CD4-positive, alpha-beta T cell treated with Interleukin-15 for 4 hours (primary cell): ENCODE measurements at places on chromosomes 16 and 17.

DNA sequence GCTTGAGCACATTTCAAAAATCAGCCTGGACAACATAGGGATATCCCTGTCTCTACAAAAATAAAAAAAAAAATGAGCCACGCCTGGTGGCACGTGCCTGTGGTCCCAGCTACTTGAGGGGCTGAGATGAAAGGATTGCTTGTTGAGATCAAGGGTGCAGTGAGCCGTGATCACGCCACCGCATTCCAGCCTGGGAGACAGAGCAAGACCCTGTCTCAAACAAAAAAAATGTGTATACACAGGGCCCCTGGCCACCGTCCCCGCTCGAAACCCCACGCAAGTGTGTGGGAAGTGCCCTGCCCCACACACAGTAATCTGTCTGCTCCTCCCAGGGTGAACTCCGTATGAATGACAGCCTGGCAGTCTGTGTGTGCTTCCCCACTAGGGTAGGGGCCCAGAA lies 93.0 kb upstream of the RPL38 start:
- no peak for DNase-seq

DNA sequence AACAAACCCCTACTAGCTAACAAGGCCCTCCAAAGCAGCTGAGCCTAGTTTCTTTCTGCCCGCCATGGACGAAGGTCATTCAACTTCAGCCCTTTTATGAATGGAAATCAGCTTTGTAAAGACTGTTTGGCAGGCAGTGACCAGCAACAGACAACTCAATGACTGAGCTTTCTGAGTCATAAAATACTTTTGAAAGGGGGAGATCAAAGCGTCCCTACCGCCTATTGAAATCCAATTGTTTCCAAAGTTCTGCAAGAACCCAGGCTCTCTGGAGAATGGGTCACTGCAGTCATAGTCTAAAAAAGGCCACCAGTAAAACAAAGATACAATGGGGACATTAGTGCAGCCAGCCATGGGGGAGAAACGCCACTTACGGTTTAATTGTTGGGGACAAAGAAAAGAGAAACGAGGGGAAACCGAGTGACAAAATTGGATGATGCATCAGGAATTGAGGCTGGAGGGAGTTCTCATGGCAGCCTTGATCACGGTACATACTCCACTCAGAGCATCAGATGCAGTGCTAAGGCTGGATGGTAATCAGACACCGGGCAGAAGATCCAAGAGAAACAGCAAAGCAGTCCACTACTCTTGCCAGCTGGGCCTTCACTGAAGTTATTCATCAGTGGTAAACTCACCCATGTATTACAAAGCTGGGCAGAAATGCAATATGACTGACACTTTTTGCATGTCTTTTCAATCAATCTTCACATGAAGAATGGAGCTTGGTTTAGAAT lies 9.8 kb downstream of the ADAMTS18 start:
- no peak for DNase-seq

- no peak for DNase-seq
Observed at GRCh38 chr16:25868706-25869370, 177.1 kb downstream of the HS3ST4 start.

- DNase-seq, result no peak
Observed at GRCh38 chr16:70416748-70417616, 21.9 kb downstream of the ST3GAL2 start.

DNA sequence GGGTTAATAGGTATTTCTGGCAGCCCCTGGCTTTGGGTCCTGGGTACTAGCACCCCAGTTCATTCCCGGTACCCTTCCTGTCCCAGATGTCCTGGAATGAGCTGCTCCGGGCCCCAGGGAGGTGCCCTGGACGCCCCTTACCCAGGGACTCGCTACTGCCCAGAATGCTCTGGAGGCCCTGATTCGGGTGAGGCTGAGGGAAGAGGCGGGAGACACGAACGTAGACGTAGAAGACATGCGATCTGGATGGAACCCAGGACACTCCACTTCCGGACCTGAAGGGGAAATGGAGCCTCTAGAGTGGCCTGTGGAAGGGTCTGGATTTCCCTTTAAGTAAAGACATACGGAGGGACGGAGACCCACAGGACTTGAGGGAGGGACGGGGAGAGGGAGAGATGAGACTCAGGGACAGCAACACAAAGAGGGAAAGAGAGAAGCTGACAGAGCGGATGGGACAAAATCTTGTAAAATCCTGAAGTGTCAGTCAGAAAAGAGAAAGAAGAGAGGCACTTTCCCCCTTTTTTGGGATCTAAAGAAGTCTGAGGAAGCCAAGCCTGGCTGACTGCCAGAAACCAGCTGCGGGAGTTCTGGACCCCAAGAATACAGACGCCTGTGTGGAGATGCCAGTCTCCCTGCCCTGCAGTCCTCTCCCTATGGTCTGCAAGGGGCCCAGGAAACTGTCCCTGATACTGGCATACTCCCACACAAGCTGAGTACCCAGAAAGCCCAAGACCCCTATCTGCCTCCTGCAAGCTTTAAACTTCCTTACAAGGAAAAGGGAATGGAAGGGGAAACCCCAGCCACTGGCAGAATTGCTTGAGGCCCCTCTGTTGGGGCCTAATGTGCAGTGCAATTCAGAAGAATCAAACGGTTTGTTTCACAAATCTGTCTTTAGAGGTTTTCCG lies 1.0 kb upstream of the HOXB13 start:
- no peak for DNase-seq

DNA sequence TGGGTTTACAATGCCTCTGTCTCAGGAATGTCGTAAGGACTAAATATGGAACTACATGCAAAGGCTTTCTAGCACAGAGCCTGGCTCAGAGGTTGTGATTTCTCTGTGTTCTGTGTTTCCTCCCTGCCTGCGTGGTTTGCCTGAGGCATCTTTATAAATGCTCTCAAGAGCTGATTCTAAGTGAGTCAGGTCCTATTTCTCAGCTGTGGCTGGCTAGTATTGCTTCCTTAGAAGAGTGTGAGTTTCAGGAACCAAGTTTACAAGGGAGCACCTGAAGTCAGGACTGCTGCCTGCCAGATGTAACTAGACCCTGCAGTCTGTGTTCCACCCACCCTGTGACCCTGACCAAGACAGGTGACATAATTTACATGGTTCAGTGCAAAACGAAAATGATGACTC lies 8.0 kb upstream of the CCL1 start:
- DNase-seq, result no peak

- DNase-seq, result no peak
Observed at GRCh38 chr17:50517011-50517410, 8.8 kb downstream of the MYCBPAP start.

DNA sequence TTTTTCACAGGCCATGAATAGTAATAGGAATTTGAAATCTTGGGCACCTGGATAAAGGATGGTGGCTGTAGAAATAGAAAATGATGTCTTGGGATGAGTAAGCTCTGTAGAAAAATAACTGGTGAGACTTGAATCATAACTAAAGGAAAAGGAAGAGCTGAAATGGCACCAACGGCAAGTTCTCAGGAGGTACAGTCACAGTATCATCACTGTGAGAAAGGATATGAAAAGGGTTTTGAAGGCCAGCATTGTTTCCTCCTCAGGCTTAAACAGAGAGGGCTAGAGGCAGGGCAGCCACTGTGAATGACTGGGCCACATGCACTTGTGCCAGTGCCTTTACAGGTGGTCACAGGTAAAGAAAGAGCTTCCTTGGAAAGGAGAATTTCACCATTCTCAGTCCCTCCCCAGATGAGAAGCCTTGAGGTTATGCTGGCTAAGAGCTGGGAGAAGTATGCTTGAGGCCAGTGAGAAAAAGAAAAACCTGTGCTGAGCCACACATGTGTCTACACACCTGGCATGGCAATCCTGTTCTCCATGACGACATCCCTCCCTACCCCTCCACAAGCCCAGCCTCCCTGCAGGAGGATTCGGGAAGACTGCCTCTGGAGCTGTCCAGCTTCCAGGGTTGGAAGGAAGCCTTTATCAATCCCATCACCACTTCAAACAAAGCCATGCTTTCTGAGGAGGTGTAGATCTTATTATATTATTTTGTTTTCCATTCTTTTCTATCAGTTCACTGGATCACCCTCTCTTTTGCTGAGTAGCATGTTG lies 3.8 kb upstream of the ANKFN1 start:
- DNase-seq, result no peak

DNA sequence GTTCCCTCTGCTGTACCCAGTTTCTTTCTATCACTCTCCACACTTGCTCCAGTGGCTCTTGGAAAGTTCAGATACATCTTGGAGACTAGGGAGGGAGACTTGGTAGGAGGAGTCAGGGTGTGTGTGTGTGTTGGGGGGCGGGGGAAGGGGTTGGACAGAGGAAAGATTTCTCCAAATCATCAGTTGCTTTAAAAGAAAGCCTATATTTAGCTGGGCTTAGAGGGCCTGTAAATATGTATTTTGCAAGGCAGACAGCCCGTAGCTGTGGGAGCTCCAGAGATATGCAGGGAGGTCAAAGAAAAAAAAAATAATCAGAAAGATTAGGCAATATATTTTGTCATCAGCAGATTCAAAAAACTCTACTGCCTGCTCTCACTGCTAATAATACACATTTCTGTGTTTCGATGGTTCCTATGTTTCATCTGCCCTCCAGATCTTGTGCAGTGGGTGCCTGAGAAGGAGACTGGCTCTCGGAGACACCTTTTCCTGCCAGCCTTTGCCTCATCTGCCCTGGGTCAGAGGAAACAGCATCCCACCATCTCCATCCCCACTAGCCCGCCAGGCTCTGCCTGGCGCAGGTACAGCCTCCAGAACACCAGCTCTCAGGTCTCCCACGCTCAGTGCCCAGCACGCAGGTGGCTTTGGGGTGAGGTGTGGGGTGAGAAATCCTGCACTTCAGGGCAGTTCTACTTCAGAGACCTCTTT lies 4.8 kb upstream of the PPP1R9B start:
- no peak for DNase-seq

- no peak for DNase-seq
Observed at GRCh38 chr17:82215095-82215971, 2.7 kb upstream of the CCDC57 start.

- no peak for DNase-seq
Observed at GRCh38 chr17:13750816-13751793, 149.4 kb upstream of the HS3ST3A1 start.

GRCh38 chr16:31200821-31201568 lies 1.6 kb downstream of the PYCARD start:
- peak; percentile 55 for DNase-seq

- no peak for DNase-seq
Observed at GRCh38 chr16:55475919-55476318, 3.1 kb upstream of the MMP2 start.

DNA sequence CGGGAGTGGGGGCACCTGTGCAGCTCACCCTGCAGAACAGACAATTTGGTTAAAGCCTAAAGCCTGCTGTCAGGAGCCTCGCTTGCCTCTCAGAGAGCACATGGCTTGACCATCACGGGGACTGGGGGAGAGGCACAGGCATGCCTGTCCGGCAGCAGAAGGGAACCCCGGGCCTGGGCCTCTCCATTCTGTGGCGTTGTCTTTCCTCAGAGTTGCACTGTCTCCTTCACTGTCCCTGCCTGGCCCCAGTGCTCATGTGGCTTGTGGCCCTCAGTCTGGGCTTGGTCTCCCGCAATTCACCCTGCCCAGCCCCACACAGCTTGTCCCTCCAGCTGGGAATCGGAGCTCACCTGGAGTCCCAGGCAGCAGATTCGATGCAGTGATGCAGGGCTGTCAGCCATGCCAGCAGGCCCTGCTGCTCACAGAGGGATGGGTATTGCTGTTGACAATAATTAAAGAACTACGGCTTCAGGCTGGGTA lies 189.9 kb downstream of the SEC14L1 start:
- DNase-seq, result no peak

GRCh38 chr17:55690105-55690508 lies 32.6 kb downstream of the TMEM100 start:
- DNase-seq, result no peak

DNA sequence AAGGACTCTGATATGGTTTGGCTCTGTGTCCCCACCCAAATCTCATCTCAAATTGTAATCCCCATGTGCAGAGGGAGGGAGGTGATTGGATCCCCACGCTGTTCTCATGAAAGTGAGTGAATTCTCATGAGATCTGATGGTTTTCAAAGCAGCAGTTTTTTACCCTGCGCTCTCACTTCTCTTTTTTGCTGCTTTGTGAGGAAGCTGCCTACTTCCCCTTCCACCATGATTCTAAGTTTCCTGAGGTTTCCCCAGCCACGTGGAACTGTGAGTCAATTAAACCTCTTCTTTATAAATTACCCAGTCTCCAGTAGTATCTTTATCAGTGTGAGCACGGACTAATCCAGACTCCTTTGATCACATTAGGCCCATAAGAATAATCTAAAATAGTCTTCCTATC lies 719.7 kb upstream of the CDH8 start:
- DNase-seq, result no peak

GRCh38 chr16:8878523-8878911 lies 3.6 kb upstream of the LITAFD start:
- no peak for DNase-seq

- DNase-seq, result no peak
Observed at GRCh38 chr17:16464303-16465051, 27.5 kb downstream of the LRRC75A start.

DNA sequence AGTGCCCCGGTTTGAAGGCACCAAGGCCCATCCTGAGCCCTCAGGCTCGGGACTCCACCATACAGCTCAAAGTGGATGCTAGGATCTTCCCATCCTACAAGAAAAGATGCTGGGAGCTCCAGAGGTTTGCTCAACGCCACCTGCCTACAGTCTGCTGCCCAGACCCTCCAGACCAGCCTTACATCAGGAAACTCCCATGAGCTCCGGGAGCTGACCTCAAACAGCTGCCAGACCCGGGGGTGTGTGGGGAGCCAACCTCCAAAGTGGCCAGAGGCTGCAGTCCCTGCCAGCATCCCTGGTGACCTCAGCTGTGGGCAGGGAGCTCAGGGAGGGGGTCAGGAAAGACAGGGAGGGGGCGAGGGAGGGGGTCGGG lies 43.8 kb downstream of the C16orf82 start:
- DNase-seq, result no peak

- no peak for DNase-seq
Observed at GRCh38 chr17:82103553-82104451, 5.8 kb upstream of the FASN start.

DNA sequence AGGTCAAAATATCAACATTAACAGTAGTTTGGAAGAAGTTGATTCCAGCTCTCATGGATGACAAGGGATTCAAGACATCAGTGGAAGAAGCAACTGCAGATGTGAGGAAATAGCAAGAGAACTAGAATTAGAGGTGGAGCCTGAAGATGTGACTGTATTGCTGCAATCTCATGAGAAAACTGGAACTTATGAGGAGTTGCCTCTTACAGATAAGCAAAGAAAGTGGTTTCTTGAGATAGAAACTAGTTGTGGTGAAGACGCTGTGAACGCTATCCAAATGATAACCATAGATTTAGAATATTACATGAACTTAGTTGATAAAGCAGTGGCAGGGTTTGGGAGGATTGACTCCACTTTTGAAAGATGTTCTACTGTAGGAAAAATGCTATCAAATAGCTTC lies 67.8 kb downstream of the GOSR1 start:
- no peak for DNase-seq

- no peak for DNase-seq
Observed at GRCh38 chr17:1241929-1242328, 28.3 kb upstream of the BHLHA9 start.

GRCh38 chr16:27646806-27647205 lies 96.9 kb downstream of the KATNIP start:
- no peak for DNase-seq

DNA sequence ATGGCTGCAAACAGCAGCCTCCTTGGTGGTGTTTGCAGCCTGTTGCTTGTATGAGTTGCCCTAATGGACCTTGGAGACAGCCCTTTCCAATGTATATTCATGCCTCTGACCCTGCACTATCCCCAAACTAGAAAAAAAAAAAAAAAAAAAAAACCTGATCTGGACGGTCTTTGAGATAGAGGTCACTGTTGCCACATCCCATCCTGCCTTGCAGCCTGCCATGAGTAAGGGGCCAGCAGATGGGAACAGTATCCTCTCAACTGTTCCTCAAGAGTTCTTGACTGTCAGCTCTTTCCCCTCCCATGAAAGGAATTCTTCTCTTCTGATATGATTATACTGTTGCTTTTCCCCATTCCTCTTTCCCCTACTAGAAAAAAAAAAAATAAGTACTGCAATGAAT lies 152.4 kb downstream of the SSH2 start:
- no peak for DNase-seq
